ENCODE measurements at places on chromosomes 4 and X.

GRCh38 chr4:147773261-147774184 is 41.6 kb downstream of the ARHGAP10 start:
- no peak for DNase-seq

DNA sequence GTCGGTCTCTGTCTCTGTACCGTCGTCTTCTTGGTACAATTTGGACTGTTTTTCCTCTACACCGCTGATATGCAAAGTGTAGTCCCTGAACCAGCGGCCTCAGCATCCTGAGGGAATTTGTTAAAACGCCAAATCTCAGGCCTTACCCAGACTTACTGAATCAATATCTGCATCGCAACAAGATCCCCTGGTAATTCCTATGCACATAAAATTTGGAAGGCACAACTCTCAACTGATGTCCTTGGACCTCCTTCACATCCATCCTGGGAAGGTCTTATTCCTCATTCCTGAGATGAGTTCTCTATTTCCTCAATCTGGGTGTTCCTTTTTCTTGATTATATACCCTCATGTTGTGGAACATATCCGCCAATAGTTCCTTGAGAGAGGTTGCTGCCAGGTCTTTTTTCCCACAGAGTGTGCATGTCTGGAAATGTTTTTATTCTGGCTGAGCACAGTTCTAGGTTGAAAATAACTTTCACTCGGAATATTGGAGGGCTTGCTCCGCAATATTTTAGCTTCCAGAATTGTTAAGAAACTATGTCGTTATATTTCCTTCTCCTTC is 738 bp upstream of the HPF1 start:
- DNase-seq = no peak

GRCh38 chr4:38600575-38600974 is 63.4 kb upstream of the KLF3 start:
- no peak for DNase-seq

DNA sequence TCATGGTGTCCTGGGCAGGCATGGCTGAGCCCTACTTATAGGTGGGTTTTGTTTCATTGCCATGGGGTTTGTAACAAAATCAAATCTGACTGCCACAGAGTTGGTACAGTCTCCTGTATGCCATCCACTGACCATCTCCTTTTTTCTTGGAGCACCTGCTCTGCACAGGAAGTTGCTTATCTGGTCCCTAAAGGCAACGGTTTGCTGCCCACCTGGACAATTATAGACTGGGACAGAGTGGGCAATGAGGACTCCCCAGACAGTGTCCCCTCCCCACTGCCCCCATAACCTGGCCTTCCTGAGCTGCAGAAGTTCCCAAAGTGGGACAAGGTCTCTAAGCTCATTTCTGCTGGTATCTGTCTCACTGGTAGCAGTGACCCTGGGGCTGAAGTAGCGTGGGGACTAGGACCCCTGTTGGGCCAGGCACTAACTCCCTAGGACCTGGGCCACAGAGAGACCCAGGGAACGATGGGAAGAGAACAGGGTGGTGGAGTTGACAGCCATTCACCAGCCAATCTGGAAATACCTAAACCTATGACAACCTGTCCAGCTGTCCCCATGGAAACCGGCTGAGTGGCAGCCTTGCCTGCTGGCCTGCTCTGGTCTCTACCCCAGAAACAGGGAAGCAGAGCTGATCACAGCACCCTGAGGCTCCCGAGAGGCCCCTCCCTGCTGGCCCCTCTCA is 64.7 kb downstream of the WFS1 start:
- DNase-seq = no peak

- peak; percentile 48 for DNase-seq
Measured at GRCh38 chr4:70703619-70704214, 15.4 kb downstream of the UTP3 start.

GRCh38 chr4:62243895-62244294 is 1043.8 kb downstream of the ADGRL3 start:
- DNase-seq = no peak

GRCh38 chrX:24341795-24342194 is 18.6 kb upstream of the SUPT20HL1 start:
- no peak for DNase-seq

DNA sequence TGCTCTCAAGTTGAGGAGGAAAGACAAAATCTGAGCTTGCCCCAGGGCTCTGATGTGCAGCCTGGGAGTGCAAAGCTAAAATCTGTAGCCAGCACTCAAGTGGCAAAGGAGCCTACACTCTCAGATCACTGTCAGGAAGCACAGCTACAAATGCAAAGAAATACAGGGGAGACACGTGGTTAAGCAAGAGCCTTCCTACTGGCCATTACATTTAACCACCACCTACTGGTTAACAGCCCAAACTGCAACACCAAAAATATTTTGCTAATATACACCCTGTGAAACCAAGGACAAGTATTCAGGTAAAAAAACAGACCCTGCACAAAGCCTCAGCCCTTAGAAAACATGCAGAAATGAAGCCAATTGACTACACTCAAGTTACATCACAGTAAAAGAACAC is 170.4 kb upstream of the FGF16 start:
- no peak for DNase-seq
